ENCODE measurements at places on chromosomes 2 and 18. TPM values are rescaled to one million over a fixed set of nuclear protein-coding genes. Genes with fewer than 3 reads are reported as not detected.

- H3K4me1 ChIP-seq = no peaks in the 10 kb centered on the region
- no peaks in the 10 kb centered on the region for H3K36me3 ChIP-seq
- no peak overlapping the region for H3K27ac ChIP-seq
- peaks cover 20% of the 10 kb centered on the region for H3K27me3 ChIP-seq
Measured at GRCh38 chr2:84319581-84319980, 139.5 kb downstream of the SUCLG1 start.

- peaks cover 19% of the 10 kb centered on the region for H3K4me1 ChIP-seq
- H3K36me3 ChIP-seq = peaks cover 9% of the 10 kb centered on the region
- peaks cover 46% of the 10 kb centered on the region for H3K27me3 ChIP-seq
- no peak for DNase-seq
Measured at GRCh38 chr2:207765547-207765946, 4.2 kb downstream of the FZD5 start.

DNA sequence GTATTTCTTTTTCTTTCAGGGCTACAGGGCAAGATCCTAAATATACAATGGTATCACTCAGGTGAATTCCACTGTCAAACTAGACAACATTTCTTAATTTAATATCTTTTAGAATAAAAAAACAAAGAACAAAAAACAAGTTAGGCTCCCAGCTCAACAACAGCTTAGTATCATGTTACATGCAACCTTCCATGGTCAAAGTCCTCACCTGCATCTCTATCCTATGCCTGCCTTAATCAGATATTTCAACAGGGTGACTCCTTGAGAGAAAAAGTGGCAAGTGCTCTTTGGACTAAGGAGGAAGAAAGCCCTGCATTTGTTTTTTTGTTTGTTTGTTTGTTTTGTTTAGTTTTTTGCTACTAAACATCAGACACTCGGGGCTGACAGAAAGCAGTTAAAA, 50.2 kb downstream of the WDFY1 start:
- H3K27me3 ChIP-seq = no peaks in the 10 kb centered on the region
- H3K36me3 ChIP-seq = peaks cover 80% of the 10 kb centered on the region

DNA sequence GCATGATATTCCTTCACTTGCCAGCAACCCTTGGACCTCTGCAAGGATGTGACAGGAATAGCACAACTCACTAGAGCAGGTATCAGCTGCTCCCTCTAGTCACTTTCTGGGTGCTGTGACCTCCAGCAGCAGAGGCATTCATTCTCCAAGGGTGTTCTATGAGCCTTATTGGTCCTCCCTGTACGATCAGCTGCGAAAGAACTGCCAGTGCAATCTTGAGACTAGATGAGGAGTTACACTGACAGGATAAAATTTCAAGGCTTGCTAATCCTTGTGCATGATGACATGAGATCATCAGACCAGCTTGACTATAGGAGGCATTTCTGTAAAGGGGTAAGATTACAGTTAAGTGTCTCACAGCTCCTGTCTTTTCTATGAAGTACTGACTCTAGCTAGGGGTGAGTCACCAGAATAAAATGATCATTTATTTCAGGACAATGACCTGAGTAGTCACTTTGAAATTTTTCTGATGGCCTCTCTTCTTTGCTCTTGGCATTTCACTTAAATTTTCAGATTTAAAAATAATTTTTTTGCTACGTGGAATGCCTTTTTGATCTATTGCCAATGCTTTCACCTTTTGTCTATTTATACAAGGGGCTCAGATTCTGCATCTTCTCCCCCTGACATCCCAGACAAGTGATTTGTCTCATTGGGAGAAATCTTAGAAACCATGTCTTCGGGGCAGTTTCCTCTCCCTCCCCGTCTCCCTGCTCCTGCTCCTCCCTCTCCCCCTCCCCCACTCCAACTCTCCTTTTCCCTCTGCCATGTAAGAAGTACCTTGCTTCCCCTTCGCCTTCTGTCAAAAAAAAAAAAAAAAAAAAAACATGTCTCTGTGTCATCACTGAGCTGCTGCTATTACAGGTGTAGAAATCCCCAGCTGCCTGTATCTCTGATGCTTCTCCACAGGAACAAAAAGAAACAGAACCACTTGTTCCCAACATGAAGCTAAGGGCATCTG, 49.2 kb upstream of the FRZB start:
- H3K4me1 ChIP-seq = no peaks in the 10 kb centered on the region
- H3K27me3 ChIP-seq = no peaks in the 10 kb centered on the region
- no peak overlapping the region for H3K27ac ChIP-seq
- H3K4me3 ChIP-seq = no peak overlapping the region
- no peak for DNase-seq

DNA sequence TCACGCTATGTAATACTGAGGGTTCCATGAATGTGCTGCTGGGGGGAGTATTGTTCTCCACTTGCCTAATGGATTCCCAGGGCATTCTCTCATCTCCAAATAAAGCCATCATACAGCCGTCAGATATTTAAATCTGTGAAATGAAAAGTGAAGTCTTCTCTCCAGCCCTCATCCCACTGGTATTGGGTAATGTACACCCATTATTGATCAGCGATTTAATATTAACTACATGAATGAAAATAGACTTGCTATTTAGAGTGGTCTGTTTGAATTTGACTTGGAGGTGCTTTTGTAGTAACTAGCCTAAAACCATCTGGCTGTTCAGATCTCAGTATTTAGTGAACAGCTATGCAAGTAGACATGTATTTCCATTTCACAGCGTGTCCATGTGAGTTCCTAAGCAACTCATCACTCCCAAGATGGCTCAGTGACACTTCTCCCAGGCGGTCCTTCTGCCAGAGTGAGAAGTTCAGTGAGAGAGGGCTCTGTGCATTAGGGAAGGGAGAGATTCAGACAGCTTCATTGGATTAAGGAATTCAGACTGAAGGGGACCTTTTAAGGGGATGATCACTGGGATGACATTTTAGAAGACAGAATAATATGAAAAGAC, 140.7 kb downstream of the WDSUB1 start:
- H3K27ac ChIP-seq = no peak overlapping the region
- H3K36me3 ChIP-seq = no peaks in the 10 kb centered on the region
- H3K4me1 ChIP-seq = no peaks in the 10 kb centered on the region
- peaks cover 7% of the 10 kb centered on the region for H3K27me3 ChIP-seq

- no peaks in the 10 kb centered on the region for H3K27me3 ChIP-seq
- H3K36me3 ChIP-seq = peaks cover 72% of the 10 kb centered on the region
- no peak overlapping the region for H3K27ac ChIP-seq
- H3K4me1 ChIP-seq = peaks cover 8% of the 10 kb centered on the region
Measured at GRCh38 chr18:13061630-13062189, 70.5 kb downstream of the CEP192 start.

DNA sequence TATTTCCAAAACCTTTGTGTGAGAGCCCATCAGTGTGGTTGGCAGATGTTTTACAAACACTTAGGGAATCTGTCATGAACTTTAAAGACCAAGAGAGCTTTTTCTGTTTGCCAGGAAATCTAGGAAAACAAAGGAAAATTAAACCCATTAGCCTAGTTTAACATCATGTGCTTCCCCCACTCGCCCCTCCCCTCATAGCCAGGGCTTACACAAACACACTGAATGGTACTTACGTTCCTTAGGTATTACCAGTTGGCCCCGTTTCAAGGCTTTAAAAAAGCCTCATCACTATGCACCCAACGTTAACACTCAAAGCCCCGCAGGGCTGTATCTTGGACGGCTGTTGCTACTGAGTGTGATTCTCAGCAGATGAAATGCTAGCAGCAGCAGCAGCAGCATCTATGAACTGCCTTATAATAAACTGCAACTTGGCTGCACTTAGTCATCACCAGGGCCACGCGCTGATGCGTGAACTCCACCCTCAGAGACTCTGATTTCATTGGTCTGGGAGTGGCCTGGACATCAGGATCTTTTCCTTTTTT, 20.1 kb upstream of the TTC39C start:
- no peak overlapping the region for H3K4me3 ChIP-seq
- H3K27me3 ChIP-seq = peaks cover 27% of the 10 kb centered on the region
- H3K27ac ChIP-seq = no peak overlapping the region

DNA sequence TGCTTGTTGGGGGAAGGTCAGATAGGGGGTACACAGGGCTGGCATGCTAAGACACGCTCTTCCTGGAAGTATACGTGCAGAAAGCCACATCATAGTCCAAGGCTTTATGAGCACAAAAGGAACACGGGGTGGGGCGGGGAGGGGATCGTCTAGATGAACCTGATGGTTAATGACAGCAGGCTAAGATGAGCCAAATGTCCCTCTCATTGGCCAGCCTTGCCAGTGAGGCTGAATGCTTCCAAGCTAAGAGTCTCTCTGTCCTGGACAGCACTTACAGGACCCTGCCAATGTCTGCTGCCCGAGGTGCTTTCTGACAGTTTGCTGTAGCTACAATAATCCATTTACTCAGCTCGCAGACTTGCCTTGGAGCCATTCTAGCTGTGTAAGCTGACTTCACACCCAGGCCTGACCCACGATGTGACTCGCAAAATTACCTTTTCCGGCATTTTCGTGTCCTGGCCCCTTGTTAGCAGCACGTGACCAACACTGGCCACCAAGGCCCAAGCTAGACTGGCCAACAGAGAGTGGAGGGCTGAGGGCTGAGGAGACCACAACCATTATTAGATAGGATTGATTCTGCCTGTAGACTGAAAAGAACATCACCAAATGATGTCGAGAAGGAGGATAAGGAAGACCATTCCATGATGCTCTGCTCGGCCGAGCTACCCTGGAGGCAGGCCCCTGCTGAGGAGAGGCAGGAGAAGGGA, 84.2 kb downstream of the MALT1 start:
- peaks cover 6% of the 10 kb centered on the region for H3K27me3 ChIP-seq
- H3K27ac ChIP-seq = peak overlapping the region; percentile 60
- H3K4me3 ChIP-seq = no peak overlapping the region
- peaks cover 7% of the 10 kb centered on the region for H3K36me3 ChIP-seq
- H3K4me1 ChIP-seq = peaks cover 9% of the 10 kb centered on the region
- no peak for DNase-seq

GRCh38 chr2:140063356-140063755, 1283.2 kb upstream of the NXPH2 start:
- H3K4me1 ChIP-seq = no peaks in the 10 kb centered on the region
- H3K4me3 ChIP-seq = no peak overlapping the region
- no peaks in the 10 kb centered on the region for H3K27me3 ChIP-seq
- H3K36me3 ChIP-seq = no peaks in the 10 kb centered on the region
- no peak overlapping the region for H3K27ac ChIP-seq

DNA sequence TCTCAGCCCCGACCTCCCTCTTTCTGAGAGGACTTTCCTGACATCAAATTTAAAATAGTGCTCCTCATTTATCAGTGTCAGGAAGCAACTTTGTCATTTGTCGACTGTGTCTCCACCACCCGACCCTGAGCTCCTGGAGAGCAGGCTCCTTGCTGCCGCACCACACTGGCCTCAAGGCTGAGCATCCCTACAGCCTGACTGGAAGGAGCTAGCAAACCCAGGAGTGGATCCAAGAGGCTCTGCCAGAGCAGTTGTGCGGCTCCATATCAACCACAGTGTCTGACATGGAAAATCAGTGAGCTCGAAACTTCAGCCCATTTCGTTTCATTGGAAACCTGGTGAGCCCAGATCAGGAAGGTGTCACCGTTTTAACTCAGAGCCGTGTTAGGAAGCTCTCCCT, 125.2 kb downstream of the PTGR3 start:
- H3K27me3 ChIP-seq = no peaks in the 10 kb centered on the region
- no peak overlapping the region for H3K4me3 ChIP-seq
- no peaks in the 10 kb centered on the region for H3K36me3 ChIP-seq
- DNase-seq = no peak

- no peaks in the 10 kb centered on the region for H3K36me3 ChIP-seq
- H3K4me3 ChIP-seq = no peak overlapping the region
- DNase-seq = no peak
Measured at GRCh38 chr2:189047171-189047888, 73.2 kb downstream of the COL3A1 start.

- H3K4me3 ChIP-seq = no peak overlapping the region
- DNase-seq = no peak
- peaks cover 21% of the 10 kb centered on the region for H3K4me1 ChIP-seq
- H3K36me3 ChIP-seq = peaks cover 8% of the 10 kb centered on the region
- H3K27ac ChIP-seq = no peak overlapping the region
Measured at GRCh38 chr18:23337599-23338444, 115.3 kb upstream of the RIOK3 start.

- H3K4me1 ChIP-seq = no peaks in the 10 kb centered on the region
- no peak for DNase-seq
- peaks cover 2% of the 10 kb centered on the region for H3K27me3 ChIP-seq
Measured at GRCh38 chr2:189933911-189934399, 128.6 kb downstream of the MSTN start.

- H3K36me3 ChIP-seq = no peaks in the 10 kb centered on the region
- H3K27me3 ChIP-seq = peaks cover 37% of the 10 kb centered on the region
- no peak for DNase-seq
- no peak overlapping the region for H3K27ac ChIP-seq
Measured at GRCh38 chr2:12009323-12009905, 263.0 kb downstream of the LPIN1 start.

GRCh38 chr2:113036763-113037162, 15.9 kb downstream of the IL36B start:
- H3K27me3 ChIP-seq = peaks cover 24% of the 10 kb centered on the region
- DNase-seq = no peak
- H3K4me3 ChIP-seq = no peak overlapping the region
- H3K27ac ChIP-seq = no peak overlapping the region
- no peaks in the 10 kb centered on the region for H3K4me1 ChIP-seq
- H3K36me3 ChIP-seq = no peaks in the 10 kb centered on the region

- no peaks in the 10 kb centered on the region for H3K36me3 ChIP-seq
- no peak for DNase-seq
- no peak overlapping the region for H3K4me3 ChIP-seq
- no peak overlapping the region for H3K27ac ChIP-seq
Measured at GRCh38 chr2:134412639-134412999, 158.7 kb downstream of the MGAT5 start.

DNA sequence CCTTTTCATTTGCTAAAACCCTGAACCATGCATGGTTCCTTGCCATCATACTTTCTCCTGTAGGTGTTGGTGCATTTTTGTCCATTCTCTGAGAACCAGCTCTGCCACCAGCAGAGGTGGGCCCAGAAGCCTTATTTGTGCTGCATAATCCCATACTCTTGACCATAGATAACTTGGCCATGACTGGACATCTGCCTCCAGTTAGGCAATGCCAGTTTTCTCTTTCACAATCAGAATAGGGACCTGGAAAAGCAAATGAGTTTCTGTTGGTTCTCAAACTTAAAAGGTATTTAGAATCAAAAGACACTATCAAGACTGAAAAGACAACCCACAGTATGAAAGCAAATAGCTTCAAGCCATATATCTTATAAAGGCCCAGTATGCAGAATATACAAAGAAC, 167.3 kb downstream of the MAIP1 start:
- H3K27ac ChIP-seq = no peak overlapping the region
- H3K36me3 ChIP-seq = no peaks in the 10 kb centered on the region
- no peak overlapping the region for H3K4me3 ChIP-seq

Gene LYPD6
- not detected for total RNA-seq

Gene KCNG2
- total RNA-seq = not detected

Gene SKOR2
- total RNA-seq = not detected

Gene DYTN
- total RNA-seq = not detected

Gene MGAT4A
- total RNA-seq = 44.6 TPM

Gene ACYP2
- total RNA-seq = 4.3 TPM

Gene PSMD14
- total RNA-seq = 106 TPM

Gene WDR35
- total RNA-seq = 7.6 TPM

Gene KANSL1L
- 4.9 TPM for total RNA-seq

Gene BMP10
- total RNA-seq = not detected

Gene EML6
- total RNA-seq = 0.25 TPM

Gene ALPG
- total RNA-seq = not detected

Gene RPRM
- total RNA-seq = not detected

Data from activated T-helper 2 cell treated with anti-CD3 and anti-CD28 coated beads, Interferon-gamma antibody, Interleukin-2, Interleukin-4, amounts not matched to agents 10 μg/mL and 5 μg/mL and 100 μg/mL, durations not matched to agents 14 hours and 24 hours and 36 hours (primary cell).